ENCODE measurements at places on chromosomes 13 and 19.

- no peak for DNase-seq
Measured at GRCh38 chr13:113361406-113361805, 2.5 kb downstream of the GRTP1 start.

DNA sequence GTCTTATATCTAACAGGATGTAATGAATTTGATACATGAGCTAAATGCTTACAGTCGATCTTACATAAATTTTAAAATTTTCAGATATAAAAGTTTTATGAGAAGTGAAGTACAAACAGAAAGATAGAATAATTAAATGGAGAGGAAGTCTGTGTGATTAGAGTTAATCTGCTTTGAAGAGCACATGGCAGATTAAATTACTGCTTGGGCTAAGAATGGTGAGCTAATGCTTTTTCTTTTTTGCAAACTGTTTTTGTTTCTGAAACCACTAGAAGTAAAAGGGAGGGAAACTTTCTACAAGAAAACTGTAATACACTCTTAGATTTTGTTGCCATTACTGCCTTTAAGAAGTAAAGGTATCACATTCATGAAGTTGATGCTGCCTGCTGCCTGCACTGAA is 96.3 kb upstream of the SPRY2 start:
- no peak for DNase-seq

DNA sequence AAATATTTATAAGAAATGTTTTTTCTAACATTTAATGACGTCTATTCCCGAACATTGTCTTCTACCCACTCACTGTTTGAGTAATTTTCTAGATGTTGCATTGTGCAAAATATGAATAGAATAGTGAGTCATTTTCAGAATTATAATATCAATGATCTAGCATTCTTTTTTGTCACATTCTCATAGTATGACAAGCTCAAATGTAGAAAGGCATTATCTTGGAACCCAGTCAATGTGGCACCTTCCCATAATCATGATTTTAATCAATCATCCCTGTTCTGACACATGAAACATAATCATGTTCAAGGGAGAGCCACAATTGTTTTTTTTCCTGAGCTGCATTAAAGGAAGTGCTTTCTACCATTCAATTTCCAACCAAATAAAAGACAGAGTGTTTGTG is 265.8 kb downstream of the OXGR1 start:
- no peak for DNase-seq

GRCh38 chr19:58001895-58002369 is 688 bp downstream of the ZNF606 start:
- DNase-seq, result no peak

DNA sequence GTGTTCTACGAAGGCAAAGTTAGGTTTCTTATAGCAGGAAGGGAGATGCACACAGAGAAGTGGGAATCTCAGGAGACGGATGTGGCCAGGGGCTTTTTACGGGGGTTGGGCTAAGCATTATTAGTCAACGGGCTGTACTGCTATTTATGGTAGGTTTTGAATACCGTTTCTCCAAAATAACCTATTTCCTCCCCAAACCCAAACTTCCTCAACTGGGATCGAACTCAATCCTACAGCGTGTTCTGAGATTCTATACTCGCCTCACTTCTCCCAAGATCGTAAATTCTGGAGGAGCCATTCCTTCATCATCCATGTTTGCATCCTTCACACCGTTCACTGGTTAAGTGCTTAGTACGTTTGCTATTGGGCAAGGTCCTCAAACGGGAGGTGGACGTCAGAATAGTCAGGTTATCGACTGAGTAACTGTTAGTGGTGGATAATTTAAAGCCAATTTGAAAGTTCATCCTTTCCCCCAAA is 1.2 kb upstream of the TRIM13 start:
- DNase-seq, result no peak

- no peak for DNase-seq
Measured at GRCh38 chr13:23670793-23671192, 100.6 kb downstream of the TNFRSF19 start.

GRCh38 chr19:41027273-41027967 is 36.3 kb downstream of the CYP2B6 start:
- DNase-seq, result no peak

GRCh38 chr19:36771261-36772231 is 1.1 kb downstream of the ZNF850 start:
- peak; percentile 18 for DNase-seq

GRCh38 chr13:44437356-44438233 is 64.0 kb downstream of the SERP2 start:
- DNase-seq, result no peak

GRCh38 chr19:43780706-43781525 is at the start of gene KCNN4:
TSS of gene KCNN4 (minus strand) at chr19:43780973. CDS start at chr19:43780861, 112 bp downstream.
- peak; percentile 77 for DNase-seq

DNA sequence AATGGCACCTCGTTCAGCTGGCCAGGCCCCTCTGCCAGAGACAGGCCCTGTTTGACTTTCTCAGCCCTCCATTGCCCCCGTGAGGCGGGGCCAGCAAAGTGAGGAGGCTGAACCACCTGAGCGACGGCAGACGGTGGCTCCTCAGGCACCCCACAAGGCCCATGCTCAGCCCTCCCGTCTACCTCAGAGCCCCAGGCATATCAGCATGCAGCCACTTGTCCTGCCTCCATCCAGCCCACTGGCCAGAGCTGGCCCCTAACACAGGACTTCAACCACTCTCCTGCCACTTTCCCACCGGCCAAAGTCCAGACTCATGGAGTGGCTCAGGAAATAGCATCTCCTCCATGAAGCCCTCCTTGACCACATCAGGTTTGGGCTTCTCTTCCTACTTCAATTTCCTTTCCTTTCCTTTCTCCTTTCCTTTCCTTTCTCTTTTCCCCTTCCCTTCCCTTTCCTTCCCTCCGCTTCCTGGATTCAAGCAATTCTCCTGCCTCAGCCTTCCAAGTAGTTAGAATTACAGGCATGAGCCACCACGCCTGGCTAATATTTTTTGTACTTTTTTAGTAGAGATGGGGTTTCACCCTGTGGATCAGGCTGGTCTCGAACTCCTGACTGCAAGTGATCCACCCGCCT is 9.3 kb downstream of the SLC7A10 start:
- DNase-seq, result no peak

DNA sequence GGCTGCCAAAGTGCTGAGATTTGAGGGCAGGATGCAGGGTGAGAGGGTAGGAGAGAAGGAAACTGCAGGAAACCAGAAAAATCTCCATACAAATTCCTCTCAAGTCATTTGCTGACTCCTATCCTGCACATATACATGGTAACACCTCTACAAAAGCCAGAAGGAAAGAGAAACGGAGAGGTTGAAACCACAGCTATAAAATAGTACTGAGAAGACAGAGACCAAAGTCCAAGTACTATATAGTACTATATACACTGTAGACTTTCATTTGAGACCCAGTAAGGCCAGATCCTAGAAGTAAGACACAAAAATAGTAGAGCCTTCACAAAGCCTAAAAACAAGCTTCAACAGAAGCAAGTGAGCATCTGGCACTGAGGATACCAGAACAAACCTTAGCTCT is 103.1 kb downstream of the UGGT2 start:
- DNase-seq, result no peak

All from activated naive CD4-positive, alpha-beta T cell treated with anti-CD3 and anti-CD28 coated beads, Interleukin-2, amount 50 U/mL, for 16 hours (primary cell).